Hematopoietic multipotent progenitor cell treated with erythropoietin and hydrocortisone succinate and interleukin-3 and kit ligand, for 8 days (in vitro differentiated cells): ENCODE measurements at places on chromosomes 7 and 10.

GRCh38 chr10:80187465-80188409, 17.6 kb downstream of the ANXA11 start:
- DNase-seq: peak; percentile 66

DNA sequence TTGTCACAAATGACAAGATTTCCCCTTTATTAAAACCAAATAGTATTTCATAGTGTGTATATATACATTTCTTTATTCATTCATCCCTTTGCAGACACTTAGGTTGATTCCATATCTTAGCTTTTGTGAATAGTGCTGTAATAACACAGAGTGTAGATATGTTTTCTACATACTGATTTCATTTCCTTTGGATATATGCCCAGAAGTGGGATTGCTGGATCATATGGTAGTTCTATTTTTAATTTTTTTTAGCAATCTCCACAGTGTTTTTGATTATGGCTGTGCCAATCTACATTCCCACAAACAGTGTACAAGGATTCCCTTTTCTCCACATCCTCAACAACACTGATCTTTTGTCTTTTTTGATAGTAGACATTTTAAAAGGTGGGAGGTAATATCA, 46.4 kb downstream of the CSTF2T start:
- DNase-seq: no peak

DNA sequence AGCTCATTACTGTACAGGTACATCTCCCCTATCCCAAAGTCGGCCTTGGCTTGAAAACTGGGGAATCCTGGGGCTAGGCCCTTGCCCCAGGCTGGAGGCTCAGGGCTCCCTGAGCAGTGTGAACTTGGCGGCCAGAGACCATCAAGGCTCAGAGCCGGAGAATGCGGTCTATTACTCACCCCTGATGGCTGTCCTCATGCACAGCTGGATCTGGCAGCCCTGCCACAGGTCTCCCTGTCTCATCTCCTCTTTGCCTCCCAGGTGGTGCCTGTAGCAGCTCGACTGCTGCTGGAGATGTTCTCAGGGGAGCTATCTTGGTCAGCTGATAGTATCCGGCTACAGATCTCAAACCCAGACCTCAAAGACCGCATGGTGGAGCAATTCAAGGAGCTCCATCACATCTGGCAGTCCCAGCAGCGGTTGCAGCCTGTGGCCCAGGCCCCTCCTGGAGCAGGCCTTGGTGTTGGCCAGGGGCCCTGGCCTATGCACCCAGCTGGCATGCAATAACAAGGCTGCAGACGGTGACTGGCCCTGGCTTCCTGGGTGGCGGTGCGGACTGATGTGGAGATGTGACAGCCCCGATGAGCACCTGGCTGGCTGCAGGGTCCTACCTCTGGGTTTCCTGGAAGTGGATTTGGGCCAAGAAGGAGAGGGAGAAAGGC, 10.7 kb downstream of the IRF5 start:
- no peak for DNase-seq

GRCh38 chr7:108308276-108308675, 148.0 kb downstream of the NRCAM start:
- DNase-seq: no peak

DNA sequence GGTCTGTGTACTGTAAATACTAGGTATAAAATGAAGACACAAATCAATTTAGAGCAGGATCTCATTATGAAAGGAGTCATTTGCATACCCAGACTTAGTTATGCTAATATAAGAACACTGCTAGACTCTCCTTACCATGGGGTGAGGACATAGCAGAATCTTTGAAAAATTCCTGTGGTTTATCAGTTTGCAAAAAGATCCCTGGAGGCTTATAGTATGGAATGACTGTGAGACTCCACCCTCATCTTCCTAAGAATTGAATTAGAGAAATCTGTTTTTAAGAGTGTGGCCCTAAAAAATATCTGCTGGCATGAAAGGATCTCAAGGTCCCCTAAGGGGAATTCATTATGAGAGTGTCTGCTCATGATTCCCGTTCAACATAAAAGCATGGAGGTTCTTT, 63.2 kb downstream of the WNT2 start:
- no peak for DNase-seq
